CD4-positive, alpha-beta T cell treated with Interleukin-17A for 4 hours (primary cell): ENCODE measurements at places on chromosomes 16 and 17.
A peak's percentile ranks its signal among the peaks of the same experiment; 100 is the strongest.

GRCh38 chr17:61555127-61555566 is 35.9 kb downstream of the NACA2 start:
- DNase-seq, result no peak

- DNase-seq, result no peak
Measured at GRCh38 chr16:63922560-63922959, 1199.3 kb downstream of the CDH11 start.

DNA sequence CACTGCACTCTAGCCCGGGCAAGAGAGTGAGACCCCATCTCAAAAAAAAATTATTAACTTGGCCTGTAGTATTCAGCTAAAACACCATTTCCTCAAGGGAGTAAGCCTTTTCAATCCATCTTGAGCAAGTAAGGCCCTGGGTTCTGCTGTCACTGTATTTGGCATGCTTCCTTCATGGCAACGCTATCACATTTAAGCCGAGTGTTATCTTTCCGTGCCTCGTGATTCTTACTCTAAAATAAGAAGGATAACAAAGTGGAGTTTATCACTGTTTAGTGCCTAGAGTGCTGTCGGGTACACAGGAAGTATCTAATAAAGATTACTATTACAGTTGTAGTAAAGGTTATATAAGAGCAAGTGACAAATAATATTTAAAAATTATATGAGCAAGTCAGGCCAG is 8.8 kb downstream of the VPS53 start:
- no peak for DNase-seq

DNA sequence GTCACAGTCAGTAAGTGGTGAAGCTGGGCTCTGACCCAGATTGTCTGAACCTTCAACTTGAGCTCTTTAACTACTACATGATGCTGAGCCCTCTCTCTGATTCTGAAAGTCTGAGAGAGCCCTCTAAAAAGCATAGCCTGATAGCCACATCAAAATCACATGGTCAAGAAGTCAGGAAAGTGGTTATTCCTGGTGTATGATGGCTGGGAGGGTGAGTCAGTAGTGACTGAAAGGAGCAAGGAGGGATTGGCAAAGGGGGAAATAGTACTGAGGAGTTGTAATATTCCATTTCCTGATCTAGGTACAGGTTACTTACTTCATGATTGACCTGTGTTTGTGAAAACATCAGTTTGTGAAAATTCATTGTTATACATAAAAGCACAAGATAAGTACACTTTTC is 89.1 kb downstream of the SSH2 start:
- no peak for DNase-seq

- DNase-seq, result no peak
Measured at GRCh38 chr16:1960665-1961630, 1.6 kb downstream of the NDUFB10 start.

DNA sequence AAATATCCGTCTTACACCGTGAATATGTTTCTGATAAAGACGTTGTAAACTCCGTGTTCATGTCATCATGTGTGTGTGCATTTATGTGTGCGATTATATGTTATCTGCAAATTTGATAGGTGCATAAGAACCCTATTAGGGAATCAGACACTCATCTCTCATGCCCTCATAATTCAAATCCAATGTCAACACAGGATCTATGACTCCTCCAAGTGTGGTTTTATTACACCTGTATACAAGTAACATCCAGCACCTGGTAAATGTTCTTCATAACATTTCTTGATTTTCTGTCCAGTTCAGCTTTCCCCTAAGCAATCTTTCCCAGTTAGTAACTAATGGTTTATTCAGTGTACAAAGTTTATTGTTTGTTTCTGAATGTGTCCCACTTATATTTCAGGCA is 681.9 kb downstream of the CDH11 start:
- no peak for DNase-seq

DNA sequence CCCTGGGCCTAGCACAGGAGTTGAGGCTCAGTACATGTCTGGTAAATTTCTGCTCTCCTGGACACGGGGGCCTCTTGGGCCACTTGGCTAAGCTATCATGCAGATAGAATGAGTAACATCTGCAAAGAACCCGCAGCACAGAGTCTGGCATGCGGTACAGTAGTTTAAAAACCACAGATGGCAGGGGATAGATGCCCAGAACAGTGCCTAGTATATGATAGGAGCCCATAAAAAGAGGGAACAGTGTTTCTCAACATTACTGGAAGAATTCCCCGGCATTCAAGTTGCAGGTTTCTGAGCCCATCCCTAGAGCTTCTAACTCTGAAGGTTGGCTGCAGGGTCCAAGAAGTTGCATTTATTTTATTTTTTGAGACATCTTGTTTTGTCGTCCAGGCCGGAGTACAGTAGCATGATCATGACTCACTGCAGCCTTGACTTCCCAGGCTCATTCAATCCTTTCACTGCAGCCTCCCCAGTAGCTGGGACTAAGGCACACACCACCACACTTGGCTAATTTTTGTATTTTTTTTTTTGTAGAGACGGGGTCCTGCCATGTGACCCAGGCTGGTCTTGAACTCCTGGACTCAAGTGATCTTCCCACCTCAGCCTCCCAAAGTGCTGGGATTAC is 5.8 kb downstream of the CDIPT start:
- no peak for DNase-seq

DNA sequence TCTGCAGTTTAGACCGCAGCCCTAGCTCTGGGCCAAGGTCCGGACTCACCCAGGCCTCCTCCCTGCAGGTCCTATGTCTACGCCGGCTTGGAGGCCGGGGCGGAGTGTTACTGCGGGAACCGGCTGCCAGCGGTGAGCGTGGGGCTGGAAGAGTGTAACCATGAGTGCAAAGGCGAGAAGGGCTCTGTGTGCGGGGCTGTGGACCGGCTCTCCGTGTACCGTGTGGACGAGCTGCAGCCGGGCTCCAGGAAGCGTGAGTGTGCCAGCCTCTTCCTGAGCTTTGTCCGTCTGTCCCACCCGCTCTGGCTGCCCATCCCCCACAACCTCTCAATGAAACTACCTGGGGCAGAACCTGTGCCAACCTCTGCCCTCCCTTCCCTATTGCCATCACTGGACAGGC is 20.1 kb downstream of the WSCD1 start:
- no peak for DNase-seq

DNA sequence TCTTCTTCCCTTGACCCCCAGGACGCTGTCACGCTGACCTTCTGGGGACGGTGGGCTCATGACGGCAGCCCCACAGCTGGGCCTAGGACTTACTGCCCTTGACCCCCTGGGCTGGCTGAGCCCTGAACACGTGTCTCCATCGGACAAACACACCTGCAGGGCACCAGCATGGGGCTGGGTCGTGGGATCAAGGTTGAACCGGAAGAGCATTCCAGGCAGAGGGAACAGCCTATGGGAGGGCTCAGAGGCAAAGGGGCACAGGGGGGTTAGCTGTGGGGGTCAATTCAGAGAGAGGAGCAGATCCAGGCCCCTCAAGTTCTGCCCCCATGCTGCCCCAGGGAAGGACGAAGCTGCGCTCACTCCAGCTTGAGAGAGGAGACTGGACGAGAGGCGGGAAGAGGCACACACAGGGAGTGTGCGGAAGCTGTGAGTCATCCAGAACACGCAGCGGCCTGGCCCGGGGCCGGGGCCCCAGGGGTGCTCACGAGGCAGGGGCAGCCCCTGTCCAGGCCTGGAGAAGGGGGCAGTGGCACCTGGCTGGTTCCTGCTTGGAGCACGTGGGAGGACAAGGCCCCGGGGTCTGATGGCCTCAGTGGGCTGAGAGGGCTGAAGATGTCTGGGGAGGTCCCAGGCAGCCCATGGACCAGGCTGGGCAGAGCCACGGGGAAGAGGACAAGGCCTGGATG is 9.9 kb downstream of the SSTR5 start:
- no peak for DNase-seq

DNA sequence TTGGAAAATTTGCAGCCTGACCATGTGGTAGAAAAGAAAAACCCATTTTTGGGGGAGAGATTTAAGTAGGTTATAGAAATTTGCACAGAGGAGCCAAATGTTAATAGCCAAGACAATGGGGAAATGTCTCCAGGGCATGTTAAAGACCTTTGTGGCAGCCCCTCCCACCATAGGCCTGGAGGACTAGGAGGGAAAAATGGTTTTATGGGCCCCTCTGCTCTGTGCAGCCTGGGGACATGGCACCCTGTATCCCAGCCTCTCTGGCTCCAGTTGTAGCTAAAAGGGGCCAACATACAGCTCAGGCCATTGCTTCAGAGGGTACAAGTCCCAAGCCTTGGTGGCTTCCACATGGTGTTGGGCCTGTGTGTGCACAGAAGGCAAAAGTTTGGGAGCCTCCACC is 245.9 kb upstream of the AXIN2 start:
- DNase-seq, result no peak

DNA sequence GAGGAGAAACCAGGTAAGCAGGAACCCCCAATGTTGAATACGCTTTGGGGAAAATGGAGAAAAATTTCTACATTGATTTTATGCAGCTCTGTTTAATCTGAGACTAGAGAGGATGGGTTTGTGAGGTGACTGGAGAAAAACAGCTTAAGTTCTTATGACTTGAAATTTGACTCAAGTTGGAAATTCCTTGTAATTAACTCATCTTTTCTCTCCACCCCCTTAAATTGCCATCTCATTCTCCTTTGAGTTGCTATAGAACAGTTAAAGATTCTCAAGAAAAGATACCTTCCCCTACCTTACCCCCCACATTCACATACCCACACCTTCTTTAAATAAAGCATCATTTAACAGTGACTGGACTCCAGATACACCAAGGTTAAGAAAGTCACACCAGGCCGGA is 24.2 kb downstream of the ZNRF1 start:
- no peak for DNase-seq

- DNase-seq, result no peak
Measured at GRCh38 chr16:55468352-55468990, 10.5 kb upstream of the MMP2 start.

DNA sequence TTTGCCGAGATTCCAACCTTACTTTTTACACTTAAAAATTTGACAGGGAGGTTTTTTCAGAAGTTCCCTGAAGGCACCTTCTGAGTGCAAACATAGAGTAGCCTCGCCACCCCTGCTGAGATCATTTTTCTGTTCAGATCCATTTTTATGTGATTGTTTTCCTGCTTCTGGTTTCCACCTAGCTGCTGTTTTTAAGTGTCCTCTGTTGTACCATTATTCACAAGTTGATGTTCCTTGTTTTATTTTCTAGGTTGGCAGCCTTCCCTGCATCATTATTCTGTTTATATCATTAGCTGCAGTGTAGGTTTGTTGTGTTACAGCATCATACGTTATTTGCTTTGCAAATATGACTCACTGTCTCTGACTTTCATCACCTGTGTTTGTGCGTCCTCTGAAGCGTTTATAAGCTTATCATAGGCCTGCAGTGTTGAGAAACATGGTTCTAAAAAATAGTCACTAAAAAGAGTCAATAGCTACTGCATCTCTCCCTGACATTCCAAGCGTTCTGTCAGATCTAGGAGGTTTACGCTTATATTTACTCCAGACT is 116.9 kb upstream of the CLEC3A start:
- no peak for DNase-seq

GRCh38 chr17:38322156-38322779 is 21.5 kb downstream of the GPR179 start:
- peak; percentile 77 for DNase-seq

GRCh38 chr17:42441371-42442195 is 17.1 kb upstream of the ATP6V0A1 start:
- no peak for DNase-seq

DNA sequence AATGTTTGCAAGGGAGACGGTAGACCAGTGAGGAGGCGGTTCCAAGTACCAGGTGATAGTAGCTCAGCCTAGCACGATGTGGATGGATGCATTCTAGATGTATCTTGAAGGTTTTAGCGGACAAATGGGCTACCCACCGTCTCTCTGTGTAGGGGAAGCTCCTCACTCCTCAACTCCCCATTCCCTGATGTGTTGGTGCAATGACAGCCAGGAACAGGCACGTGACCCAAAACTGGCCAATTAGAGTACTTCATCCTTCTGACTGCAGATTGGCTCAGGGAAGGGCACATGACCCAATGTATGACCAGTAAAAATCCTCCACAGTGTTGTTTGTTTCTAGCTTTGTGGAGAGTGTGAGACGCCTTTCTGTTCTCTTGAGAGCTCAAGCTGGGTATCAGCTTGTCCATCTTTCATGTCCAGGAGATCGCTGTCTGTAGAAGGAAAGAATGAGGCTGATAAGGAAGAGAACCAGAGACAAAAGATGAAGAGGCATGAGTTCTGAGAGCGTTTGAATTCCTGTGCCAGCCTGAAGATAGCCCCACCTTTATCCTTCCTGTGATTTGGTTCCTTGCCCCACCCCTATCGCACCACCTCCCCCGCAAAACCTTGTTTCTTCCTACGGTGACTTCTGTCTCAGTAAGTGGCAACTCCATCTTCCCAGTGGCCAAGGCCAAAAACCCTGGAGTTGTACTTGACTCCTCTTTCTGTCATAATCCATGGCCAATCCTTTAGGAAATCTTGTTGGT is 2.3 kb upstream of the BORCS6 start:
- peak; percentile 61 for DNase-seq

- DNase-seq, result no peak
Measured at GRCh38 chr16:1144476-1145382, 8.2 kb upstream of the CACNA1H start.

GRCh38 chr16:72202014-72202413 is 30.1 kb upstream of the PMFBP1 start:
- no peak for DNase-seq

- no peak for DNase-seq
Measured at GRCh38 chr17:47281216-47281615, 27.6 kb downstream of the ITGB3 start.

GRCh38 chr16:1413684-1414531 is 596 bp downstream of the UNKL start:
- DNase-seq, result peak; percentile 72

DNA sequence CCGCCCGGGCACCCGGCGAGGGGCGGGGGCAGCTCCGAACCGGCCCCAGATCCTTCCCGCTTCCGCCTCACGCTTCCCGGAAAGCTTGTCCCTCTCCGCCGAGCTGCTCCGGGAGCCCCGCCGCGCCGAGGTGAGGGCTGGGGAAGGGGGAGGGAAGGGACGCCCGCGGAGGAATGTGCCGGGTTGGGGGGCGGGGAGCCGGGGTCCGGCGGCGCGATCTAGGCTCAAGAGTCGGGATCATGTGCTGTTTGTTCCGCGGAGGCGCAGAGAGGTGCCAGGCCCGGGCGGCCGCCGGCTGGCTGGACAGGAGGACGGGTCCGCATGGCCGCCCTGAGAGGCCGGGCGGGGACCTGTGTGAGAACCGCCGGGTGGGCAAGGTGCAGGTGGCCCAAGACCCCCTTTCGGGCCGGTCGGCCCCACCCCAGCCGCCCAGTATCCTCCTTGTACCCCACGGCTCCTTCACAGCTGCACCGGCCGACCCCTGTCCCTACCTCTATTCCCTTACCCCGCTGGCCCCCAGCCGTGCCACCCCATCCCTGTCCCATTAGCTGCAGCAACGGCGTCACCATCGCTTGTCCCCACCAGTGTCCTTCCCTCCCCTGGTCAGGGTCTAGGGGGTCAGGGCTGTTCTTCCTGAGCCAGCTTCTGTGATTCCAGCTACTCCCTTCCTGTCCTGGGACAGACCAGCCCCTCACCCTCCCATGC is 429 bp downstream of the KIF1C start:
- no peak for DNase-seq
